GM13977 (cell line): ENCODE measurements at places on chromosomes 13 and 19.
A peak's percentile ranks its signal among the peaks of the same experiment; 100 is the strongest.

DNA sequence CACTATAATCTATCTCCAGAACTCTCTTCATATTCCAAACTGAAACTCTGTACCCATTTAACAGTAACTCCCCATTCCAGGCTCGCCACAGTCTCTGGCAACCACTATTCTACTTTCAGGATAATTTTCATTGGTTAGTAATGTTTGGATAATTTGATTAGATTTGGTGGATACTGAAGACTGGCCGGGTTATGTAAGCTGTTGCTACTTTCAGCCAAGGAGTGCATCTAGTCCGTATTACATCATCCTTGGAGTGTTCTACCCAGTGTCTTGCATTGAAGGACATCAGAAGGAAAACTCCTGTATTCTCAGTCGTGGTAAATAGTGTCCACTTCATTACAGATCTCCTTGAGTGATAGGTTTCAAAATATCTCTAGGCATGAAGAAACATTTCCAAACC, 60.5 kb downstream of the PCCA start:
- no peak for DNase-seq

GRCh38 chr19:9436358-9436757, 985 bp upstream of the ZNF266 start:
- no peak for DNase-seq

DNA sequence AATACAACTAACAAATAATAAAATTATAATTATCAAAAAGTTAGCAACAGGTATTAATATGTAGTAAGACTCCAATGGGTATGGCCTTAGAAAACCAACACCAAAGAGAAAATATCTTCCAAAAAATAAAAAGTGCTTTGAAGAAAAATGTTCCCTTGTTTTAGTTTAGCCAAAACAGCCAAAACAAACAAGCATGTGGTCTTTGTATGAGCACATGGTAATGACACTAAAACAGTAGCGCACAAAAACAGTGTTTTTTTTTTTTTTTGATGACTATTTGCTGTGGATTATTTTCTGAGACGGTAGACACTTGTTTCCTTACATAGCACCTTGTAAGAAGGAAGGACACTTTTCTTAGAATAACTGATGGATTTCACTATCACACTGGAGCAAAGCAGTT, 459.3 kb downstream of the ITGBL1 start:
- no peak for DNase-seq

- DNase-seq, result no peak
Observed at GRCh38 chr13:45670189-45670885, 31.8 kb upstream of the CBY2 start.

DNA sequence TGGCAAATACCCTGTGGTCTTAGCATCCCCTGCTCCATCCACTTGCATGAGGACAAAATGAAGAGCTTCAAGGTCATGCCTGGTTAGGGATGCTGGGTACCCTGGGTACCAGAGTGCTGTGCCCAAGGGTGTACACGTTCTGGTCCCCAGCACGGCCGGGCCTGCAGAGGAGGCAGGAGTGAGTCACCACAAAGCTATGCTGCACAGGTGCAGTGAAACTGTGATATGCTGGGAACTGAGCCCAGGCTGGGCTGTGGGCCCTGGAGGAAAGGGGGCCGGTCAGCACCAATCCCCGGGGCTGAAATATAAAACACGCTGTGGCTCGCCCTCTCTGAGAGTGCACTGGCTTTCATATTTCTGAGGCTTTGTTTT, 95.1 kb downstream of the TSHZ3 start:
- no peak for DNase-seq

DNA sequence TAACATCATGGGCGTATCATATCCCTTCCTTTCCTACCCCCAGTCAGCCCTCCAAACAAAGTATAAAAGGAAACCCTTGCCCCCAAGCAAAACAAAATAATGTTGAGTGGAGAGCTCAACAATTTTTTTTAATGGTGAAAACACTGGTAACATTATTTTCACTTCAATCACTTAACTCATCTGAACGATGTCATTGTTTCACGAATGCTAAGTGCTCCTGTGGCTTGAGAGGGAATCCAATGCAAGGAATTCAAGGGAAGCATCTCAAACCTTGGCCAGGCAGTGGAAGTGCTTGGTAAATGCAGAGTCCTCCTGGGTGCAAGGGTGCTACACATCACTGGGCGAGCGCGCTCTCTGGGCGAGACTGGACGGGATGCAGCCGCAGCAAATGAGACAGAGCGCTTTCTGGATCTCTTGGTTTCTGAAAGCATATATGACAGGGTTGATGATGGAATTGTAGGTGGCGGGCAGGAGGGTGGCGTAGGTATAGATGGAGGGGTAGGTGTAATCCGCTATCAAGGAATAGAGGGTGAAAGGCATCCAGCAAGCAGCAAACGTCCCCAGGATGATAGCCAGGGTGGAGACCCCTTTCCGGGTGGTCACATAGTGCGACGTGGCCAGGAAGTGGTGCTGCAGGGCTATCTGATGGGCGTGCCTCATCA, 2.0 kb downstream of the GPR12 start:
- no peak for DNase-seq

- no peak for DNase-seq
Observed at GRCh38 chr13:78934336-78934735, 275.4 kb upstream of the OBI1 start.

DNA sequence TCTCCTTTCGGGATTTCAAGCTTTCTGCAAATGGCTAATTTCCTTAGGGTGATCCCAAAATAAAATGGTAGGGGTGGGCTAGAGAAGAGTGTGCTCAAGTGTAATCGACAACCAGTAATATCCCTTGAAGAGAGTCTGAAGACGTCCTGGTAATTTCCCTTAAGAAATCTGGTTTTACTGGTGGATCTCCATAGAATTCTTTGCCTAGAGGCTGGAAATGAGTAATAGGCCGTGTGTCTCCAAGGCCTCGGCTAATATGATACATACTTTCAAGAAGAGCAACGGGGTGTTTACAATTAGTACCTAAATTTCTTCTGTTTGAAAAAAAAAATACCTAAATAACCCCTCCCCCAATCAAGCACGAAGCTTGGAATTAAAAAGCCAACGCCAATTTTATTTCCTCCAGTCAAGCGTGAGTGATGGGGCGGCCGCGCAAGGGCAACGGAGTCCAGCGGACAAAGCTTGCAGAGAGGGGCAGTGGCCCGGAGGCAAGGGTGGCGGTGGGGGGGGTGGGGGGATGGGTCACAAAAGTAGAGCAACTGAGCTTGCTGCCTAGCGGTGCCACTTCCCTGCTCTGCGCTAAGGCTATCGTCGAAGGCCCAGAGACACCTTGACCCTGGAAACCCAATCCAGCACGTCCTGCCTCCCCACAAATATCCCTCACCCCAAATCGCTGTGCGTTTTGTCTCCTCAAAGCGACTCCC, 7.8 kb downstream of the SOX21 start:
- peak; percentile 16 for DNase-seq

GRCh38 chr19:18312092-18312534, 10.8 kb downstream of the LSM4 start:
- peak; percentile 9 for DNase-seq

GRCh38 chr13:30125422-30126073, 181.8 kb downstream of the KATNAL1 start:
- DNase-seq, result no peak

GRCh38 chr19:31118986-31119385, 230.2 kb downstream of the TSHZ3 start:
- DNase-seq, result no peak

- no peak for DNase-seq
Observed at GRCh38 chr19:50476907-50477238, 225 bp upstream of the GARIN5A start.

- no peak for DNase-seq
Observed at GRCh38 chr19:49862391-49863253, 4.8 kb downstream of the PNKP start.

GRCh38 chr19:45087531-45087930, 5.4 kb upstream of the PPP1R37 start:
- DNase-seq, result no peak

- DNase-seq, result peak; percentile 85
Observed at GRCh38 chr19:47186446-47187334, 44.3 kb downstream of the BBC3 start.

DNA sequence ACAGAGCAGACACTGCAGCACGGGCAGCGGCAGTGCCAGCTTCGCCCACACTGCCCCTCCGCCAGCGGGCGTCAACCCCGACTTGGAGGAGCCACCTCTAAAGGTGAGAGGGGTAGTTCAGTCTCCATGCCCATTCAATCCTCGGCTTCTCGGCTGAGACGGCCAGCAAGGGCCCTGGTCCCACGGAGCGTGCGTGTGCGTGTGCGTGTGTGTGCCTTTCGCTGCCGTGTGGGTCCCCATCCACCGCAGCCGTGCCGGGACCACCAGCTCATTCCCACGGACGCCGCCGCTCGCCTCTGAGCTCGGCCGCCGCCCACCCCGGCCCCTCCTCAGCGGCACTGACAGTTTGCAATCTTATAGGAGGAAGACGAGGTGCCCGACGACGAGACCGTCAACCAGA, 55.5 kb upstream of the LDLR start:
- DNase-seq, result no peak

DNA sequence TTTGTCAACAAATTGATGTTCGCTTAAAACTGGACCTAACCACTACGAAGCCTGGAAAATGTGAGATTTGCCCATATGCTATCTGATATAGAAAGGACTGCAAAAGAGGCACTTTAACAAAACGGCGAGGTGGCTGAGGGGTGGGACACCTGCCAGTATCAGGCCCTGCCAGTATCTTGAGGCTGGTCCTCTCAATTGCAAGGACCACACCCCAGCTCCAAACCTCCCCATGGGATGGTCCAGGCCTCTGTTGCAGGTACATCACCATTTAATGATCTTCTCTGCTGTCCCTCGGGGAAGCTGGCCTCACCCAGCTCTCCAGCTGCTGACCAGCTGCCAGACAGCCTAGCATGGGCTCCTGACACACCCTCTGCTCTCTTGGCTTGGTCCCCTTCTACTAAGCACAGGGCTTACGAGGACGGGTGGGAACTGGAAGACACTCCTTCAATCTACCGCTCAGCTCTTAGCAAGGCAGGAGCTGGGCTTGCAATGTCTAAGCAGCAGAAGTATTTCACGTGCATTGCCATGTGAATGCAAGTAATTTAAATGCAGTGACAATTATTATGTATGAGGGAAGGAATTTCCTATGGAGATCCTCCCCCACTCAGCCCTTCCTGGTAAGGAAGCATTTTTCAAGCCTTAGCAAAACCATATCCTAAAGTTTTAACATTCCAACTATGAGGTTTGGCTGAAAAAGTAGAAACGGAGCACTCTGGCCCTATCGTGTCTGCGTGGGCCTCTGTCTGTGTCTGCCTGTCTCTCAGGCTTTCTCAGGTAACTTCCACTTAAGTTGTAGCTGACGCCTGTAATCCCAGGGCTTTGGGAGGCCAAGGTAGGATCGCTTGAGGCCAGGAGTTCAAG, 63.9 kb downstream of the LATS2 start:
- DNase-seq, result no peak

- no peak for DNase-seq
Observed at GRCh38 chr13:26867451-26868091, 107.0 kb upstream of the GPR12 start.

DNA sequence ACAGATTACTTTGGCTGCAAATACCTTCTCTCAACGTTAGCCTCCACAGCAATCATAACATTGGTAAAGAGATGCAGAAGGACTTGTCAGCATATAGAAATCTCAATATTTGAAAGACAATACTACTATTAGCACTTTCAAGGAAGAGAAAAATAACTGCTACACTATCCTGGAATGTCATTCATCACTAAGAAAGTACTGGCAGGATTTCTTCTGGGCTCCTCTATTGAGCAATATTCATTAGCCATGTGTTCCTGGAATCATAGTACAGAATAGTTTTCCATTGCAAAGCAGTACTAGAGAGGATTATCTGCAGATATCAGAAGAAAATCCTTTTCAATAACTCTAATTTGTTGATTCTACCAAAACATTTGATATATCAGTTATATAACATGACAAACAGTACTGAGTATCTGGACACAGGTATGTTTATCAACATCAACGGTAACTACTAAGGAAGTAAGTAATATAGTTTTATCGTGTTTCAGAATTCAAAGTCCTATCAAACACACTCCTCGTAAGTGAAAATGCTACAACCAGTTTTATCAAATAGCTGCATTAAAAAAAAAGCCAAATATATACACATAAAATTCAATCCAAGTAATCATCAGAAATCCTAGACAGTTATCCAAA, 27.3 kb downstream of the INTS6 start:
- DNase-seq, result no peak

GRCh38 chr13:73081256-73081915, 22.6 kb downstream of the KLF5 start:
- no peak for DNase-seq

DNA sequence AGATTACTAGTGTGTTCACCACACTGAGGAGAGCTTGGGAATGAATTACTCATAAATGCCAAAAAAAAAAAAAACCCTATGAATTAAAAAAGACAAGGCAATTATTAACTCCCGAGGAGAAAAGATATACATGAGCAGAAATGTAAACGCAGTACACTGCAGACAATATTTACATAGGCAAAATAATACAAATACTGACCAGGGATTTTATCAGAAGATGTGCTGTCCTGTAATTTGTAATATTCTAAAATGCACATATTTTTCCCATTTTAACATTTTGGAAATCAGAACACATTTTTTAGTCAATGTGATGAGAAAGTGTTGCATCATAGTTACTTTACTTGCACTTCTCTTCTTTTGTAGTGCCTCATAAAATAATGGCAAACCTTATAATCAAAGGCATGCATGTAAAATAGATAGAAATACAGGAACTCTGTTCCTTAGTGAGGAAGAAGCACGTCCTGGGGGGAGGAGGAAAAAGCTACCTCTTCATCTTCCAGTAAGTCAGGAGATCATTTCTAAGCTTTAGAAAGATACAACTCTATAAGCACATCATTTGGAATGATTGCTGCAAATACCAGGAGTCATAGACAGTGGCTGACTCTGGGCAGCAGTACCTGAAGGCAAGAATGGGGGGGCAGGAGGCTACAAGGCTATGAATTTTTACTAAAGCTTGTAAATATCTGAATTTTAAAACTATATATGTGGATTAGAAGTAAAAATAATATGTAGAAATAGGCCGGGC, 46.3 kb upstream of the KATNAL1 start:
- no peak for DNase-seq

DNA sequence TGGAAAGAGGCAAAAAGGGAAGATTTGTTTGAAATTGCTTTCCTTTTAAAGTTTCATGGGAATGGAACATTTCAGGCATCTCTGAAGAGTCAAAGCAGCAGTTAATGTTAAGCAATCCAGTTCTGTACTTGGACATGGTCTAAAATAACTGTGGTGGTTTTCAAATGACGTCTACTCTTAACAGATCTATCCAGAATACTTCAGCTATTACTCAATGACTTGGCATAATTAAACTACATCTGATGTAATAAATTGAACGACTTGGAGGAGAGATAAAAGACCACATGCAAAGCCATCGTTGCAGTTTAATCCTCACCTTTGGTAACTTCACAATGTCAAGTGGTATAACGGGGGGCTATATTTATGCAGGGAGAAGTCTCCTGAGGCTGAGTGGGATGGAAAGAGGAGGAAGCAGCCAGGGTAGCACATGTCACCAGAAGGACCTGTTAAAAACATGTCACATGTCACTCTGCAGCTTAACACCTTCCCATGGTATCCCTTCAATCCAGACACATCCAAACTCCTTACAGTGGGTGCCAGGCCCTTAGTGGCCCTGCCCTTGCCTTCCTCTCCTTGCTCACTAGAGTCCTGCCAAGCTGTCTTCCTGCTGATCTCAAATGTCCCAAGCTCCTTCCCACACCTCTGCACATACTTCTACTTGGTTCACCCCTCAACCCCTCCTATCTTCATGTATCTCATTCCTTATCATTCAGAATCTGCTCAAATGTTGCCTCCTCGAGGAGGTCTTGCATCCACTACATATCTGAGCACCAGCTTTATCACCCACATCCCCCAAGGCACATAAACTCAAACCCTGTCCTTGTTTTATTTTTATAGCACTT, 327.8 kb downstream of the SUCLA2 start:
- no peak for DNase-seq
